Epithelial cell of prostate (primary cell): ENCODE measurements at places on chromosomes 4 and X.

DNA sequence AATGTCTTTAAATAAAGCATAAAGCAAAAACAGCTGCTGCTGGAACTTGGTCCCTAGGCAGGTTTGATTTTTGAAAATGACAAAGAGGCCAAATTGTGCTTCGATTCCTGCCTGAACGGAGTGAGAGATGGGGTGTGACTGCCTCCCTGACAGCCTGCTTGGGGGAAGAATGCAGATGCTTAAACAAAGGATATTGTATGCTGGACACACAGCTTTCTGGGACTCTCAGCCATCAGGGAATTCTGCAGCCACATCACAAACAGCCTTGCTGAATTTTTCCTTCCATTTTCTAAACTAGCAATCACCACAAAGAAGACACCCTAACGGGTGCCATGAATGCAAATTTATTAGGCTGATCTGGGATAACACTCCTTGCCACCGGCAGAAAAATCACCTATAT is 83.9 kb upstream of the CPEB2 start:
- DNase-seq = no peak

- no peak for DNase-seq
Observed at GRCh38 chrX:66632981-66633380, 5.9 kb downstream of the EDA2R start.

DNA sequence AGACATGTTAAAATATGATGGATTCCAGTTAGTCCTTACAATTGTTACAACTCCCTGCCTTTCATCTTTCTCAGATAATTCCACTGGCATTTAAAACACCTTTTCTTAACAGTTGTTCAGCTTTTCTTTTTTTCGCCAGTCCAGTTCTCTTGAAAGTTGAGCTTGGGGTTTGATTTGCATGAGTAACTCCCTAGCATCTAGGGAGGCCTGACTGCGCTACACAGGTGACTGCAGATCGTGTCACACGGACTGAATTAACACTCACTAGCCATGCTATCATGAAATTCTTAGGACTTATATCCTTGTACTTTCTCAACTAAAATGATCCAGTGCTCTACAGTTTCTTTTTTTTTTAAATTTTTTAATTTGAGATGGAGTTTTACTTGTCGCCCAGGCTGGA is 69.8 kb downstream of the ARHGAP24 start:
- no peak for DNase-seq

DNA sequence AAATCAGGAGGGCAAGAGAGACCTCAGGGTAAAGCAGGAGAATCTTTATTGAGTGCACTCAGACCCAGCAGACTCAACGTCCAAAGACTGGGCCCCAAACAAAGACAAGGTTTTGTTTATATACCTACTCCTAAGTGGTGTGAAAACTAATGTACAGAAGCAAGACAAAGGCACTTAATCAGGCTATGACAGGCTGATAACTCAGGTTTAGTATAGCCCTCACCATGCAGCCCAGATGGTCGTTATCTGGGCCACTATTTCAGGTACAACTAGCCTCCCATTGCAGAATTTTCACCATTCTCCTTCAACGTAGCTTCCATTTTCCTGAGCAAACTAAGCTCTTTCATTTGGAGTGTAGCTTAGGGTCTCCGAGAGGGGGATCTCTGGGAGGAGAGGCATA is 36.9 kb downstream of the SULT1E1 start:
- no peak for DNase-seq

DNA sequence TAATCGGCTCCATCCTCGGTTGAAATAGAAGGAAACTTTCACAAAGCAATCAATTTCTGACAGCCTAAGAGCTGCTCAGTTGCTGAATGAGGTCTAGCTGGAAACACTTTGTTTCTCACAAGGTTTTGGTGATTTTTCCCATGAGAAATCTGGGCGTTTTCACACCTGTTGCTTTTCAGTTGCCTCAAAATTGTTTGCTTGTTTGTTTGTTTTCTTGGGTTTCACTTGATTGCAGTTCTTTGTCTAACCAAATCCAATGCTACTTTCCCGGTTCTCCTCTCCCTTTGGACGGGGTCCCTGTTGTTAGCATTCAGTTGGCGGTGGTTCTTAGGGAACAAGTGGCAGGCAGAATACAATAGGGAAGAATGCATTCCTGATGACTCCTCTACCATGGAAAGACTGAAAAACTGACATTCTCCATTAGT is 135.5 kb downstream of the PALLD start:
- no peak for DNase-seq

DNA sequence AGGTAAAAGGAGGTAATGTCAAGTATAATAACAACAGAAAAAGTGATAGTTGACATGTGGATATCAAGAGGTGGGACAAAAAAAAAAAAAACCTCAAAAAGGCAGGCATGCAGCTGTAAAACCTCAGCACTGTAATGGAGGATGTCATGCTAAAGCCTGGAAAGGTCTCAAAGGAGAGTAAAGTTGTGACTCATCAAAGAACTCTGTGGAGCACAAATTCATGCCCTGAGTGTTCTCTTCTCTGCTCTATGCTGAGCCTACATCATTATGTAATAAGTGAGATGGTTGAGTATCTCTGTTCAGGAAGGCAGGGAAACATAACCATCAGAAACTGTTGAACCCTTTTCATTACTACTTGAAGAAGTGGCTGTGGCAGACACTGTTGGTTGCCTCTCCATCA is 597.8 kb downstream of the BCOR start:
- no peak for DNase-seq

GRCh38 chrX:34764852-34765361 is 107.8 kb upstream of the TMEM47 start:
- DNase-seq = no peak

GRCh38 chr4:183636923-183637322 is 22.1 kb downstream of the RWDD4 start:
- DNase-seq = no peak

DNA sequence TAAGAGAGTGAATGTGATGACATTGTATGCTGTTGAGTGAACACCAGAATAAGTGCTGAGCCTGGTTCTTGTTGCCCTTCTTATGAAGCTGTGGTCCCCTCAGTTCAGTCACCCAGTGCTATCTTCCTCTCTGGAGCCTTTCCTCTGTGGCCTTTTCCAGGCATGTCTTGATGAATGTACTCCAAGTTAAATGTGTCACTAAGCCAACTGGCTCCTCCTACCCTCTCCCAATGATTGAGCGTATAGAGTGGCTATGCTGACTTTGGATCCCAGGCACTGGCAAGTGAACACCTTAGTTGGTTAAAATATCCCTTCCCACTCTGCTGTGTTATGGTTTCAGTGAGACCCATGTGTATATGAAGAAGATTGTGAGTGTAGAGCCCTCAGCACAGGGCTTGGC is 134.1 kb upstream of the MAMLD1 start:
- no peak for DNase-seq

GRCh38 chrX:44010626-44011025 is 37.4 kb upstream of the NDP start:
- DNase-seq = no peak

GRCh38 chr4:68349279-68349648 is 626 bp downstream of the YTHDC1 start:
- DNase-seq = no peak
